ENCODE measurements at places on chromosomes 16 and 17.

- DNase-seq, result peak; percentile 80
Observed at GRCh38 chr17:3557768-3558583, at the start of gene TRPV3. TSS of gene TRPV3 (minus strand) at chr17:3557812. CDS start at chr17:3554850, 2,962 bp downstream.

DNA sequence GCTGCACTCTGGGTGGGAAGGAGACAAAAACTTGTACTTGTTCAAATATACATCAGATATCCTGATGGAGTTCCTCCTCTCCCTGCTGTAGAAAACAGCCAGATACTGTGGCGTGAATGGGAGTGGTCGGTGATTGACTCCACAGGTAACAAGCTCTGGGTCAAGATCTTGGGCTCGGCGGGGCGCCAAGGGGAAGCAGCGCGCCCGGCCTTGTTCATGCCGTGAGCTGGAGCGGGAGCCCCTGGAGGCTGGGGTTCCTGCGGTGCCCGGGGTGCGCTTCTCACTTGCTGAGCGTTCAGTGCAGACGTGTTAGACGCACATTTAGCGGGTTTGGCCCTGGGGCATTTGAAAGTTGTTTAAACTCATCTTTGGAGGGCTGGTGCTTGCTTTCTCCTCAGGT, 44.4 kb downstream of the BANP start:
- DNase-seq, result no peak

DNA sequence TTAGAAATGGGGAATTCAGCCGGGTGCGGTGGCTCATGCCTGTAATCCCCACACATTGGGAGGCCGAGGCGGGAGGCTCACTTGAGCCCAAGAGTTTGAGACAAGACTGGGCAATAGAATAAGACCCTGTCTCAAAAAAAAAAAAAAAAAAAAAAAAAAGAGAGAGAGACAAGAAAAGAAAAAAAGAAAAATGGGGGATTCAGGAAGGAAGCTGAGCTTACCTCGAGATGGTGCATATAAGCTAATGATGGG, 150.8 kb upstream of the RPH3AL start:
- DNase-seq, result no peak

DNA sequence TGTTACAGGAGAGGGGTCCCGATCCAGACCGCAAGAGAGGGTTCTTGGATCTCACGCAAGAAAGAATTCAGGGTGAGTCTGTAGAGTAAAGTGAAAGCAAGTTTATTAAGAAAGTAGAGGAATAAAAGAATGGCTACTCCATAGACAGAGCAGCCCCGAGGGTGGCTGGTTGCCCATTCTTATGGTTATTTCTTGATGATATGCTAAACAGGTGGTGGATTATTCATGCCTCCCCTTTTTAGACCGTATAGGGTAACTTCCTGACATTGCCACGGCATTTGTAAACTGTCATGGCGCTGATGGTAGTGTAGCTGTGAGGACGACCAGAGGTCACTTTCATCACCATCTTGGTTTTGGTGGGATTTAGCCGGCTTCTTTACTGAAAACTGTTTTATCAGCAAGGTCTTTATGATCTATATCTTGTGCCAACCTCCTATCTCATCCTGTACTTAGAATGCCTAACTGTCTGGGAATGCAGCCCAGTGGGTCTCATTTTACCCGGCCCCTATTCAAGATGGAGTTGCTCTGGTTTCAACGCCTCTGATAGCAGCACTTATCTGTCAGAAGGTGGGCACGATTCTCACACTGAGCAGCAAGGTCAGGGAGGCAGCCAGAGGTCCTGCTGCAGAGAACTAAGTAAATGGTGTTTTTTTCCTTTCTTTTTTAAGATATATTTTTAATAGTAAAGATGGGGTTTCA, 26.5 kb upstream of the XYLT2 start:
- DNase-seq, result no peak

DNA sequence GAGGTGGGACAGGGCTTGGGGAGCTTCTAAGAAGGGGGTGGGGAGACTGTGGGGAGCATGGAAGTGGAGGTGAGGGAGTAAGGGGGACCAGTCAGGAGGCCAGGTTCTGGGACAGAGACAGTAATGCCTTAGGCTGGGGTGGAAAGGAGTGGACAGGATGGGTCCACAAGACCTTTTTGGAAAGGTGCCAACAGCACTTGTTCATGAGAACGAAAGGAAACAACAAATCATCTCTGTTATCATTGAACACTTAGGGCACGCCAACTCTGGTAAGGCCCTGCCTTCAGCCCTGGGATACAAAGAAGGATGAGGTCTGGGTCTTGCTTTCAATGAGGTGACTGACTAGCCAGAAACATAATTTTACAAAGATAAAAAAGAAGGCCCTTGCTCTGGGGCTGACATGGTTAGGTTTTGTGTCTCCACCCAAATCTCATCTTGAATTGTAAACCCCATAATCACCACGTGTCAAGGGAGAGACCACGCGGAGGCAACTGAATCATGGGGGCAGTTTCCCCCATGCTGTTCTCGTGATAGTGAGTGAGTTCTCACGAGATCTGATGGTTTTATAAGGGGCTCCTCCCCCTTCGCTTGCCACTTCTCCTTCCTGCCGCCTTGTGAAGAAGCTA, 113.8 kb downstream of the SLC39A11 start:
- DNase-seq, result no peak

DNA sequence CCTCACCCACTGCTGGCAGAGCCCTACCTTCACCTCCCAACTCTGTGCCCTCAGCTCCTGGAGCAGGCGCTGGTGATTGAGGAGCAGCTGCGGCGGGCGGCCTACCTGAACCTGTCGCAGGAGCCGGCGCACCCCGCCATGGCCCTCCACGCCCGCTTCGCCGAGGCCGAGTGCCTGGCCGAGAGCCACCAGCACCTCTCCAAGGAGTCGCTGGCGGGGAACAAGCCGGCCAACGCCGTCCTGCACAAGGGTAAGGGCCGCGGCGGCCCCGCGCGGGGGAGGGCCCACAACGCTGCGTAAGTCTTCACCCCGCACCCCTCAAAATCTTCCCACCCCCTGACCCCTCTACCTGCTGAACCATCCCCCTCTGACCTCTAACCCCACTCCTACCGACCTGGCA, 7.0 kb downstream of the RNF227 start:
- no peak for DNase-seq

DNA sequence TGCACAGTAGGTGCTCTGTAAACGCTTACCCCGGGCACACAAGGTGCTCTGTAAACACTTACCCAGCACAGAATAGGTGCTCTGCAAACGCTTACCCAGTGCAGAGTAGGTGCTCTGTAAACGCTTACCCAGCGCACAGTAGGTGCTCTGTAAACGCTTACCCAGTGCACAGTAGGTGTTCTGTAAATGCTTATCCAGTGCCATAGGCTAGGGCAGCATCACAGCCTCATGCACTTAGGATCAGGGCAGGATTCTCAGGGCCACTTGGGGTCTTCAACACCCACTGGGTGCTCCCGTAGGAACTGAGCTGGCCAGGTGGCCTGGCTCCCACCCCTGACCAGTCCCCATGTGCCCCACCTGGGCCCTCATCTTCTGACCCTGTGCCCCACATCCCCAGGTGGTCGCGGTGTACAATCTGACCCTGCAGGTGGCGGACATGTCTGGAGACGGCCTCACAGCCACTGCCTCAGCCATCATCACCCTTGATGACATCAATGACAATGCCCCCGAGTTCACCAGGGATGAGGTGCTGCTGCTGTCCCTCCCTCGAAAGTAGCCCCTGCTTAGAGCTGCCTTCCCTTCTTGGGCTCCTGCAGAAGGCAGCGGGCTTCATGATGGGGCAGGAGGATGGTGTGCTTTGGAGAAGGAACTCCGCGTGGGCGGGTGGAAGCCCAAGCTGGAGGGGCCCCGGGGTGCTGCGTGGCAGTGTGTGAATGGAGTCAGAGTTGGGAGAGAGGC, 13.1 kb downstream of the SLC22A31 start:
- DNase-seq, result no peak

GRCh38 chr16:53090591-53091411, 36.0 kb downstream of the CHD9 start:
- DNase-seq, result peak; percentile 56

DNA sequence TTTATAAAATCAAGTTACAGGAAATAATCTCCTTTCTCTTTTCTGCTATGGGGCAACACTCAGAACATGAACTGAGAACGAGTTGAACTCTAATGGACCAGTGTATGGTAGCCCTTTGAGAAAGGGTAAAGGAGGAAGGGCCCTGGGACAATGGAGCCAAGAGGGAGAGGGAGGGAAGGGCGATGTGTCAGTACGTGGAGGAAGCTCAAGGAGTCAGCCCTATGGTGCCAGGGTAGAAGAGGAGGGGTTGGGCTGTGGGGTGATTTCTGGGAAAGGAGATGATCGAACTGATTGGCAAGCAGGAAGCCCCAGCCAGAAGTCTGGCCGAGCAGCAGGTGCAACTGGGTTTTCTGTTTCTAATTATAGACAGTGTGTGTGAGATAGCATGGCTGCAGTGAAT, 4.3 kb upstream of the WIPI1 start:
- no peak for DNase-seq

- no peak for DNase-seq
Observed at GRCh38 chr17:75024686-75025397, 12.4 kb downstream of the MRPL58 start.

GRCh38 chr16:57029161-57030160, 40.1 kb downstream of the NLRC5 start:
- no peak for DNase-seq

GRCh38 chr17:535198-535597, 179.4 kb downstream of the VPS53 start:
- DNase-seq, result no peak

Measured in GM20000 (cell line).